ENCODE measurements at places on chromosomes 4 and X.

- no peak for DNase-seq
Measured at GRCh38 chr4:111618908-111619307, 526.3 kb upstream of the FAM241A start.

- no peak for DNase-seq
Measured at GRCh38 chrX:130211415-130212186, 39.8 kb downstream of the RAB33A start.

DNA sequence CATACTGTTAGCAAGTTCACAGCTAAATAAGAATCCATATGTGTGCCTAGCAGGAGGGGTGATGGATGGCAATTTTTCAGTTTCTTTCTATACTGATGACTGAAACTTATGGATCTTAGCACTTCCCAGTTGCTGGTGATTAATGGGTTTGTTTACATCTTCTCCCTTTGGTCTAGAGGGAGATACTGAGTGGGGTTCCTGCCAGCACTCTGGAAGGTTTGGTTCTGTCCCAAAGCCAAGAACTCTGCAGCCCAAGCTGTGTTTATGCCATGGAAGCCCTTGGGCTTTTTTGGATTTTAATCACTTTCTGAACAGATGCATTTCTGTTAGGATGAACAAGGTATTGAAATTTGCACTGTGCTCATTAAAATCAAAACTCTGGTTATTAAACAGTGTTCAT is 43.5 kb downstream of the DDIT4L start:
- DNase-seq: no peak

DNA sequence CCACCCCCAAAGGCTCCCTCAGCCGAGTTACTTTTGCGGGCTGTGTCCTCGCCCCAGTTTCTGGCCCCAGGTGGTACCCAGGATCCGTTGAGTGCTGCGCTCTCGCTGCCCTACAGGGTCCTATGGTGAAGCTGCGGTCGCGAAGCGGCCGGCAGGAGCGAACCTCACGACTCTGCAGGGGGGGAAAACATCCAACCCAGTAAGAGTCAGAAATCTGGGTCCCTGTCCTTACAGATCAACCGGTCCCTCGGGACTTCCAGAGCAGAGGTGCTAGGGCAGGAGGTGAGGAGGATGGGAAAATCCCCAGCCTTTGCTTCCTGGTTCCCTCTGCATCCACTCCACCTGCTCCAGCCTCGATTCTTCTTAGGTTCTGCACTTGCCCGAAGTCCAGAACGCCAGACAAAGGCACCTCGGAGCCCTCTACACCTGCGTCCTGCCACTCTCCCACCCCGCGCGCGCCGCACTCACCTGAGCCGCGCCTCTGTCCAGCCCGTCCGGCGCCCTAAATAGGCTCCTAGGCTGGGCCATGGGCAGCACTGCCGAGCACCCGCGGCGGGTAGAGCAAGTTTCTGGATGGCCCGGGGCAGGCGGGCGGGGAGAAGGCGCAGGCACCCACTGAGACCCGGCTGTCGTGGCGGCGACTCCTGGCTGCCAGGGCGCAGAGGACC is at the start of gene HS3ST1:
HS3ST1 (minus strand) TSS at position 664 of the 668 bp plus-strand sequence. CDS start 28,889 bp downstream, outside the sequence.
- peak; percentile 16 for DNase-seq

- no peak for DNase-seq
Measured at GRCh38 chr4:185809533-185810071, 2.4 kb downstream of the SORBS2 start.

- DNase-seq: no peak
Measured at GRCh38 chrX:125137521-125137920, 182.2 kb upstream of the TEX13C start.

GRCh38 chrX:127129510-127129909 is 310.0 kb downstream of the PRR32 start:
- DNase-seq: no peak

DNA sequence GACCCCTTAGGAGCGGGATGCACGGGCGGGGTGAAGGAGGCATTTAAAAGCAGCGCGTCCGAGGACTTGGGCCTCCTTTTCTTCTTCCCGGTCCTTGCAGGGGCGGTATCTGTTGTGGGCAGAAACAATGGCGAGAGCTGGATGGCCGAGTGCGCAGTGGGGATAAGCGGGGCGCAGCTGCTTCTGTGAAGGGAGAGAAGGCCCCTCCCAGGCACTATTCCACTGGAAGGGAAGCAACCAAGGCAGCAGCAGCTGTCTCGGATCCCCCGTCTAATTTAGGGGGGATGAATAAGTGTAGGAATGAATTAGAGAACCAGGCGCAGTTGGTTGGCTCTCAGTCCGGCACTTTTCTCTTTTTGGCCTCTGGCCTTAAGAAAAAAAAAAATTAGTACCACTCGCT is 995 bp downstream of the SMARCA5 start:
- DNase-seq: peak; percentile 5

DNA sequence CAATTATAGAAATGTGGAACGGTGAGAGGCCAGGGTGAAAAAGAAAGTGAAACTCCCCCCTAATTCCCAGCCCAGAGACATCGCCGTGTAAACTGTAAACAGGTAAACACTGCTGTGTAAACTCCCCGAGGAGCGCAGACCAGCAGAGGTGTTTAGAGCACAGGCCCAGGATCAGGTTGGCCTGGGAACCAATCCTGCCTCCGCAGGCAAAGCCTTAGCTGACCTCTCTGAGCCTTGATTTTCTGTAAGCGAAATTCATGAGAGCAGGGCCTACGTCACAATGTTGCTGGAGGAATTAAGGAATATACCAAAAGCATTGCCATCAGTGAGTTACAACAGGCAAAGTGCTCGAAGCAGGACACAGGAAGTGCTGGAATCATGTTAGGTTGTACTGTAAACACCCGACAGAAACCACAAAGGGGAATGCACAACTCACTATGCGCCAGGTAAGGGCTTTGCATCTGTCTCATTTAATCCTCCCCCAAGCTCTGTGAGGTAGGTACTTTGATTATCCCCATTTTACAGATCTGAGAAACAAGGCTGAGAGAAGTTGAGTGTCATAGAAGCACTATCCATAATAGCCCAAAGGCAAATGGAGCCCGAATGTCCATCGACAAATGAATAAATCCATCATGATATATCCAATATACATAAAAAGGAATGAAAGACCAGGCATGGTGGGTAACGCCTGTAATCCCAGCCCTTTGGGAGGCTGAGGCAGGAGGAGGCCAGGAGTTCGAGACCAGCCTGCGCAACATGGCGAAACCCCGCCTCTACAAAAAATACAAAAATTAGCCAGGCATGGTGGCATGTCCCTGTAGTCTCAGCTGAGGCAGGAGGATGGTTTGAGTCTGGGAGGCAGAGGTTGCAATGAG is 30.7 kb upstream of the KIAA0232 start:
- DNase-seq: no peak

Measured in CD14-positive monocyte (primary cell).